KBM-7 (cell line): ENCODE measurements at places on chromosomes 4 and X.

- no peak for DNase-seq
Measured at GRCh38 chr4:103498161-103499070, 221.4 kb downstream of the TACR3 start.

- DNase-seq = no peak
Measured at GRCh38 chrX:11537141-11537540, 128.6 kb downstream of the ARHGAP6 start.

GRCh38 chr4:146342600-146343192, 128.4 kb downstream of the REELD1 start:
- peak; percentile 34 for DNase-seq

DNA sequence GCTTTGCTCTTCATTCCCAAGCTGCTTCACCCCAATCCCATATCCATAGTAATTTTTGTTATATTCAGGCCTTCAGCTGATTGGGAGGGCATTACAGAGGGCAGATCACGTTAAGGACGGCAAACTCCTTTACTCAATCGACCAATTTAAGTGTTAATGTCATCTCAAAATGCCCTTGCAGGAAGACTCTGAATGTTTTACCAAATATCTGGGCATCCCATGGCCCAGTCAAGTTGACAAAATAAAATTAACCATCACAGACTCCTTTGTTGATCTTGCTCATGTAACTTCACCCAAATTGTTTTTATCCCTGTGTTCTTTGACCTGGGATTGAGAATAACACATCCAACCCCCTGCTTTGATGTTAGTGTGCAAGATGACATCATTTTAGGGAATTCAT, 1018.3 kb upstream of the LCORL start:
- DNase-seq = no peak

DNA sequence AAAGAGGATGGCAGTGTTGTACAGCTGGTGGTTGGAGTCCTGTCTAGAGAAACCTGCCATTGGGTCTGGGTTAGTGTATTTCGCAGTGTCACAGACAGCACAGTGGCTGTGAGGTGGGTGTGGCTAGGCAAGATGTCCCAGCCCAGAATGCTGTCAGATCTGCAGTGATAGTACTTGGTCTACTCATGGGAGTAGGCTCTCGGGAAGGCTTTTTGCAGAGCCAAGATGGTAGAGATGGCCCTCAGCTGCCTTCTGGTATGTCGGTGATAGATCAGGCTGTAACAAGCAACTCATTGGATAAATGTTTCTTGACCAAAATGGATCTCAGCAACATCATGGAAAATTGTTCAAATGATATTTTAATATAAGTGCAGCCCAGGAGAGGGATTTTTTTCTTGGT, 84.3 kb upstream of the WDR1 start:
- DNase-seq = no peak

DNA sequence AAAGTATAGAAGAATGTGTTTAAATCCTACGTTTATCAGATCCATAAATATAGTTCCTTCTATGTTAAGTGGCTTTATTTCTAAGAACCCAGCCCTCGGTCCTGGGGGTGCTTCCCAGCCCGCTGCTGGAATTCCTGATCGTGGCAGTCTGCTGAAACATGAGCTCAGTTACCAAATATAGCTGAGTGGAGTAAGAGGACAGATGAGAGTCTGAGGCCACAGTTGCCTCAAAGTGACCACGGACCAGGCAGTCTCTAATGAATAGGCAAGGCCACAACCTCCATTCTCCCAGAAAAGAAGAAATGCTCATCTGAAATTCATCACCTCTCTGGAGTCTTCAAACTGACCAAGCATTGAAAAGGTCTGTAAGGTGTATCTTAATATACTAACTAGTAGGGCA, at the start of gene PALLD:
Gene PALLD (plus strand): TSS at position 219 of the 400 bp plus-strand sequence.
- no peak for DNase-seq

DNA sequence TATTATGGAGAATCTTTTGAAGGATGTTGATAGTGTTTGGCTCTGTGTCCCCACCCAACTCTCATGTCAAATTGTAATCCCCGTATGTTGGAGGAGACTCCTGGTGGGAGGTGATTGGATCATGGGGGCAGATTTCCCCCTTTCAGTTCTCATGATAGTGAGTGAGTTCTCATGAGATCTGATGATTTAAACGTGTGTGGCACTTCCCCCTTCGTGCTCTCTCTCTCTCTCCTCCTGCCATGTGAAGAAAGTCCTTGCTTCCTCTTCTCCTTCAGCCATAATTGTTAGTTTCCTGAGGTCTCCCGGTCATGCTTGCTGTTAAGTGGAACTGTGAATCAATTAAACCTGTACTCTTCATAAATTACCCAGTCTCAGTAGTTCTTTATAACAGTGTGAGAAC, 166.1 kb upstream of the NUDT6 start:
- DNase-seq = peak; percentile 69

- DNase-seq = no peak
Measured at GRCh38 chrX:31165241-31166035, 93.6 kb upstream of the FTHL17 start.
